Activated naive CD4-positive, alpha-beta T cell (primary cell): ENCODE measurements at places on chromosomes 5 and 9.

- DNase-seq, result no peak
These were observed 141.0 kb downstream of the CDK5RAP2 start for GRCh38 chr9:120438836-120439546.

DNA sequence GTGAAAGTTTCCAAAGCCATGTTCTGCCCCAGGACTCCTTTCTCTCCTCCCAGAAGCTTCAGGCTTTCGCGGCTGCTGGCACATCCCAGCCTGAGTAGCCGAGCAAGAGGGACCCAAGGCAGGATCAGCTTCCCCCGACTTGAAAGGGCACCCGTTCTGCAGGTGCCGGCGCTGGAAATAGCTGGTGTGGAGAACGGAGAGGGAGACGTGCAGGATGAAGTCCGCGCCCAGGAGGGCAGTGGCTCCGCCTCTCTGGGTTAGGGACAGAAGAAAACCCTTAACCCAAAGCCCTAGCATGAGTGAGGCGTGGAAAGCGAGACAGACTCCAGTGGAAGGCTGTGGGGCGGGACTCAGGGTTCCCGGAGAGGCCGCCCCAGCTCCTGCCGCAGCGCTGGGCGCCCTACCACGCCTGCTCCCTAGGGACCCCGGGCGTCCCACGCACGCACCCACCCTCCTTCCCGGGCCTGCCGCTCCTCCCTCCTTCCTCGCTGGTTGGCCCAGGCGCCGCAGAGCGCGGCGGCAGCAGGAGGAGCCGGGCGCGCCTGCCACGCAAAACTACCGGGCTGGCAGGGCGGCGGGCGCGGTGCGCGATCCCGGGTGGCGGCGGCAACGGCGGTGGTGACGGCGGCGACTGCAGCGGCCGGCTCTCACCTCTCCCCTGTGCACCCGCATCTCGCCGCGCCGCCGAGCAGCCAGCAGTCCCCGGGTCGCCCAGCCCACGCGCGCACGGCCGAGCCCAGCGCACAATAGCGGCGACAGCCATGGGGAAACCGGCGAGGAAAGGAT is at the start of gene SLC1A1:
Gene SLC1A1, plus strand, starts transcription at position 550 of the 786 bp plus-strand sequence. Its CDS starts 212 bp downstream, at position 762.
- no peak for DNase-seq

GRCh38 chr5:32471784-32472183 is 27.2 kb upstream of the ZFR start:
- DNase-seq, result no peak

GRCh38 chr5:14331386-14331781 is 188.2 kb downstream of the TRIO start:
- no peak for DNase-seq

- no peak for DNase-seq
These were observed 284.5 kb downstream of the SPATA31D1 start for GRCh38 chr9:82273121-82273520.

- DNase-seq, result no peak
These were observed 3.8 kb downstream of the RFX3 start for GRCh38 chr9:3521966-3522365.

GRCh38 chr9:136742591-136743391 is at the start of gene LCN10:
Gene LCN10, minus strand, starts transcription at chr9:136742940. Its CDS starts 37 bp downstream, at chr9:136742903.
- DNase-seq, result no peak

DNA sequence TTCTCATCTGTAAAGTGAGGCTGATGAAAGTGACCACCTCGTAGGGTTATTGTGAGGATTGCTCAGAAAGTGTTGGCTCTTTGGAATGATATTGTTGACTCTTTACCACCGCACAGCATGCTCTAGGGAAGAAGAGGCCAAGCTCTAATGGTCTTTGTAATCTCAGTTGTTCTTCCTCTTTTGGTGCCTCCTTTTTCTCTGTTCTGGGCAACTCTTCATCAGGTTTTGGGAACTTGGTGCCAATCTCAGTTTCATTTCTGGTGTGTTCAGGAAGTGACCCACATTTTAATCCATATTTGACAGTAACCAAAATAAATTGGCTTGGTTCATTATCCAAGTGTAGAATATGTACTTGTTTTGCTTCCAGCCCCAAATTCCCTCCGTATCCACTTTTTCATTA is 25.1 kb downstream of the ARHGAP26 start:
- no peak for DNase-seq

DNA sequence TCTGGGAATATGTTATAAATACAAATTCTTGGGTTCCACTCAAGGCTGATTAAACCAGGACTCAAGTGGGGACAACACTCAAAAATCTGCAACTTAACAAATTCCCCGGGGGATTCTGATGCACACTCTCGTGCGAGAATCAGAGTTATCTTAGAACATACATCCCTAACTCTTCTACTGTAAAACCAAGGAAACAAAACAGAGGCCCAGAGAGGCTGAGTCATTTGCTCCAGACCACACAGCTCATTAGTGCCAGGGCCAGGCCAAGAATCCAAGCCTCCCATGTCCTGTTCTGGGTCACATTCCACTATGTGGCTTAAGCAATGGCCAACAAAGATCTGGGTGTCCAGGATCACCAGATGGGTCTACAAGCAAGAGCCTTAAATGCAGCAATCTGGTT is 166.0 kb downstream of the ADAMTS12 start:
- DNase-seq, result no peak

DNA sequence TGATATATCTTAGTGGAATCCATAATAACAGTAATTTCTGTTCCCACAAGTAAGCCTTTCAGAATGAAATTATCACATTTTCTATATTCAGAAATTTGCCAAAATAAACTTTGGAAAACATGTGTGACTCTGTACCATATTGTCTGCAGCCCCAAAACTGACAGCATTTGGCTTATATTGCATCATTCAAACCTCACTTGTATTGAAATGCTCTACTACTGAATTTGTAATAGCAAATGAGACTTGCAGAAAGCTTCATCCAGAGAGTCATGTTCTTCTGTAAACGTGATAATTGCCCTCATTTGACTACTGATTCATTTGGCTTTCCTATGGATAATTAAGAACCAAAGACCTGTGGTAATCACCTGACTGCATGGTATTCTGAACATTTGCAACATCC is 1249.5 kb upstream of the CDH18 start:
- no peak for DNase-seq

DNA sequence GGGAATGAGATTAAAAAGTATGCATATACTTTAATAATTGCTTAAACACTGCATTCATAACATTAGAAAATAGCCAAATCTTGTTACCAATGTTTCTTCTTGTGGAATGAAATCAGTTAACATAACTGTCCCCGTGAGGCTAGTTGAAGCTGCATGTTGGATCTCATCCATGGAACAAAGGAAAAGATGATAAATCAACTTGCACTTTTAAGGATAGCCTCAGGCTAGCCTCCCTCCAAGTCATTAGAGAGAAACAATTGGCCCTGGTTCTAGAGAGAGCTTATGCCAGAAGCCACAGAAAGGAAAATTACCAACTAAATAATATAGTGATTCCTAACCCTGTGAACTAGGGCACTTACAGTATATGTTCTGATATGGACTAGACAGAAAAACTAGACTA is 66.9 kb downstream of the GRIN3A start:
- no peak for DNase-seq

- no peak for DNase-seq
These were observed 356.1 kb downstream of the TUSC1 start for GRCh38 chr9:25322142-25322541.
